ENCODE measurements at places on chromosomes 12 and 14.
A peak's percentile ranks its signal among the peaks of the same experiment; 100 is the strongest.

GRCh38 chr12:109883461-109883860, 3.1 kb upstream of the GLTP start:
- DNase-seq = no peak

DNA sequence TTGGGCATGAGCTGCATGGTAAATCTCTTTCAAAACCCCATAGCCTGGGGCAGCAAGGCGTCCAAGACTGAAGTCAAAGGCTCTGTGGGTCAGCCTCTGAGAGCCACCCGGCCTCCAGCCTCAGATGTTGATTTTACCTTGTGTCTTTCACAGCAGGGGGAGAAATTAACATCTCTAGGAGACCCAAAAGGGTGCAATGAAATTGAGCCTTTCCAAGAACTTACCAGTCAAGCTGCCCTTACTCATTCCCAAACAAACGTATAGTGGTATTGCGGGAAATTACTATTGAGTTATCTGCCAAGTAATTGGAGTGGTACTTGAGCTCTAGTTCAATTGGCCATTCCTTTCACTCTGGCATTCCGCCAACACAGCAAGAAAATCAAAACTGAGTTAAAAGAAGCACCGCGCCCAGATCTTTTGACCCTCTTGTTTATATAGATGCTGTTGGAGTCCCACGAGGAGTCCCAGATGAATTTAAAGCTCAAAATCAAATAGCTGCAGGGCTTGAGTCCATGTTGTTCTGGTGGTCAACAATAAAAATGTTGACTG, 380.7 kb upstream of the SYT1 start:
- no peak for DNase-seq

GRCh38 chr12:116474331-116474730, 84.8 kb upstream of the MAP1LC3B2 start:
- peak; percentile 30 for DNase-seq

DNA sequence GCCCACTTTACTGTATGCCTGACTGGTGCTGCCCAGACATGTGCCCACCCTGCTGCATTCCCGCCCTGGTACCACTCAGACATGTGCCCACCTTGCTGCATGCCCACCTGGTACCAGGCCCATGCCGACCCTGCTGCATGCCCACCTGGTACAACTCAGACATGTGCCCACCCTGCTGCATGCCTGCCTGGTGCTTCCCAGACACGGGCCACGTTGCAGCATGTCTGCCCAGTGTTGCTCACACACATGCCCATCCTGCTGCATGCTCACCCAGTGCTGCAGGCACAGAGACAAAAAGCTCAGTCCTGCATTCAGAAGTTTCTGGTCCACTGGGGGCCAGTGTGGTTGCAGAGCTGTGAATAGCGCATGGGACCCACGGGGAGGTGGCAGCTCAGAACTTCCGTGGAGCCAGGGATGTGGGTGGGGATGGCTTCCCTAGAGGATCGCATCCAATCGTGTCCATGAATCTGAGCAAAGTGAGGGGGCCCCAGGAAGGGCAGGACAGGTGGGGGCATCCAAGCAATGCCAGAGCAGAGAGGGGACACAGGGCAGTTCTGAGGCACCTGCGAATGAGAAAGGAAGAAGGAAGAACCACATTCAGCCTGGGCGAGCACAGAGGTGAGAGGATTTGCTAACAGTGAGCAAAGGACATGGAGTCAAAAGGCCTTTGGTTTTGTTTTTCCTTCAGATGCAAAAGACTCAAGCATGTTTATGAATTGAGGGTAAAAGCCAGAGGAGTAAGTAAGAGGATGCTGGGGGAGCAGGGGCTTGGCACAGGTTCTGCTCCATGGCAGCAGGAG, 175.9 kb upstream of the C14orf180 start:
- no peak for DNase-seq

GRCh38 chr14:67941456-67942018, 122.0 kb downstream of the RAD51B start:
- DNase-seq = peak; percentile 76

- no peak for DNase-seq
Measured at GRCh38 chr12:41963398-41963797, 181.3 kb downstream of the GXYLT1 start.

DNA sequence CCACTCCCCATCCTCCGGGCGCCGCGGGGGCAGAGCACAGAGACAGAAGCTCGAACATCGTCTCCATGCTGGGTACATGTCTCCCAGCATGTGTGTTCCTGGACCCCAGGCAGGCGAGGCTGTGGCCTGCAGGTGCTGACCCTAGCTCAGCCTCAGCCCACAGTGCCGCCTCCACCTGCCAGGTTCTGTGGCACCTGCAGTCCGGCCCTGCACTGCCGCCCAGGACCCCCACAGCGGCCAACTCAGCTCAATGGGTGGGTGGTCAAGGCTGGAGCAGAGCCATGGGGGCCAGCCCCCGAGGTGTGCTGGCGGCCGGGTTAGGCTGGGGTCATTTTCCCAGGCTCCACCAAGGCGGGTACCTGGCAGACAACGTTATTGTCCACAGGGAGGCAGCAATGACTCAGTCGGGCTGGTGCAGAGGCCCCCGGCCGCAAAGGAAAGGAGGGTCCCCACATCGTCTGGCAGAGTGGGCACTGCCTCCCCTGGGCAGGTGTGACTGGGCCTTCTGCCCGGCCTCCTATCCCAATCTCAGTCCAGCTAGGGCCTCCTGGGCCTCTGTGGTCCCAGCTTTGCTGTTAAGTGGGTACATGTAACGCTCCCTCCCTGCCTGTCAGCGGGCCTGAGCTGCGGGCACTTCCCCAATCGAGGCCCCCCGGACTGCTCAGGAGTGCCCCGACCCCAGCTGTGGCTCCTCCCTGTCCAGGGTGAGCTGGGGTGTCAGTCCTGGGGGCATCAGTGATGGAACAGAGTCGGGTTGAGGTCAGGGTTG, 20.2 kb upstream of the NUDT14 start:
- DNase-seq = no peak
